ENCODE measurements at places on chromosomes 5 and 9.

DNA sequence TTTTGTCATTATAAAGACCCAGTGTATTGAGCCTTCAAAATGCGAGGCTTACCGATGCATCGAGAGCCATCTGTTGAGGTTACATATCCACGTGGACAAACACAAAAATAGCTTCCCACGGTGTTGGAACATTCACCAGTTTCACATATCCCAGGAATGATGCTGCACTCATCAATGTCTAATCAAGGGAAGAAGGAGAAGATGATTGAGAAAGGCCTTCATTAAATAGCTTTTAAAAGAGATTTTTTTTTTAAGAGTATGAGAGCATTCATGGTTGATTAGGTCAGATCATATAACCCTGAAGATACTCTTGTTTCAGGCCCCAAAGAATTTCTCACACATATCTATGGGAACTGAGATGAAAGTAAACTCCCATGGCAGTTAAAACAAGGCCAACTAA lies 129.4 kb downstream of the FBN2 start:
- no peak for DNase-seq

GRCh38 chr9:27337833-27338526 lies 41.0 kb upstream of the EQTN start:
- no peak for DNase-seq

- peak; percentile 19 for DNase-seq
These were observed 24.8 kb downstream of the DAB2IP start for GRCh38 chr9:121675969-121676822.

DNA sequence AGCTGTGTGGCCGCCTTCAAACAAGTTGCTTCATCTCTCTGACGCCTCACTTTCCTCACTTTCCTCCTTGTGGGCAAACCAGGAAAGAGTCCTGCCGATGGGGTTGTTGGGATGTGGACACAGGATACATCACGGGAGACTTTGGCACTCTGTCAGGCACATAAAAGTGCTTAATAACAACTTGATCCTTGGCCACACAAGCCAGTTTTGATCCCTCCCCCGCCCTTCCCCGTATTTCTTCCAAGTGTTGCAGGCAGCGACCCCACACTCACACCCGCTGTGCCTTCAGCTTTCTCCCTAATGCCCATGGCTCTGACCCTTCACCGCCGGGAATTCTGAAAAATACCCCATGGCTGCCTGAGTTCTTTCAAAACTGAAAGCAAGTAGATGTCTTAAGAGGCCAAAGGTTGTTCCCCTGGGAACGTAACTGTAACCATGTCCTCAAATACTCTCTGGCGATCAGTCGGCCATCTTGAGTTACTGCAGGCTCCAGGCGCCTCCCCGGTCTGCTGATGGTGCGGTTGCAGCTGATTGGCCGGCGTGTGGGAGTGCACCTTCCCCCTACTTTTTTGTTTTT lies 59.8 kb downstream of the ARHGEF37 start:
- no peak for DNase-seq

DNA sequence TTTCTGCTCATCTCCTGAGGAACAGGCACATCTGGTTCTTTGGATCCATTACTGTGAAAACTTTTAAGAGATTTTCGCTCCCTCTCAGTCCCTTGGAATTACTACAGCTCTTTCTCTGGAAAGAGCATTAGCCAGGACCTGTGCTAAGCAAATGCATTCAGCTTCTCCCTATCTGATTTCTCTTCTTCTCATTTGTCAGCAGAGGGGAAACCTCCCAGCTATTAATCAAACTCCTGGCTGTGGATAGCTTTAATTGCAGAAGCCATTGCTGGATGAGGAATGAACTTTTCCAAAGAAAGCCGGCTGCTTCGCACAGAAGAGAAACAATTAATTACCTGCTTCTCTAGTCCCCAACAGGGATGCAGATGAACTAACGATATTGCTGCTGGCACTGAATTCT lies 37.9 kb downstream of the TLR4 start:
- no peak for DNase-seq

GRCh38 chr5:143693651-143694252 lies 118.2 kb upstream of the HMHB1 start:
- no peak for DNase-seq

GRCh38 chr5:1801967-1802295 lies 724 bp downstream of the NDUFS6 start:
- peak; percentile 55 for DNase-seq

GRCh38 chr5:86536396-86536795 lies 81.3 kb upstream of the COX7C start:
- DNase-seq, result no peak

DNA sequence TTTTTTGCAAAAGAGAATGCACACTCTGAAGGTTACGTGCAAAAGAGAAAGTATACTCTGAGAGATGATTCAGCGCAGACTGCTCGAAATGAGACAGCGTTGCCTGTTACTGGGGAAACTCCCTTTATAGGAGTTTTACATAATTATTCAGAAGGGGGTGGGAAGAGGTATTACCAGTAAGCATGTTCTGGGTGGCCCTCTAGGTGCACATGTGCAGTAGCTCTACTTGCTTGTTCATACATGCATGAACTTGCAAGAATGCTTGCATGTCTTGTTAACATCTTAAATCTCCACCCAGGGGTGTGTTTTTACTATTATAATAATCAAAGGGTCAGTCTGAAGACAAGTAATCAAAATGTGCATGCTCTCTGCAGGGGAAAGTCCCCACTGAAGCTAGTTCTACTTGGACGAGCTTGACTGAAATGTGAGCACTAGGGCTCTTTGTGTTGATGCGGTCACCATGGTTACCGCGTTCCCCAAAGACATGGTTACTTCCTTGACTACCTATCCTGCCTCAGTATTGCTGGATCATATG lies 75.5 kb downstream of the SGCD start:
- DNase-seq, result peak; percentile 20
